ENCODE measurements at places on chromosomes 2 and 18. TPM values are rescaled to one million over a fixed set of nuclear protein-coding genes. Genes with fewer than 3 reads are reported as not detected.

The FEV gene
- not detected for total RNA-seq

The SNRPD1 gene
- 98.3 TPM for total RNA-seq

The MYO3B gene
- 3.3 TPM for total RNA-seq

The GCG gene
- total RNA-seq, result not detected

The ATG16L1 gene
- total RNA-seq, result 23.7 TPM

The PRKAG3 gene
- not detected for total RNA-seq
